ENCODE measurements at places on chromosomes 4 and X.
A peak's percentile ranks its signal among the peaks of the same experiment; 100 is the strongest.

GRCh38 chrX:53312946-53313727, 31.8 kb upstream of the IQSEC2 start:
- peak; percentile 49 for DNase-seq

DNA sequence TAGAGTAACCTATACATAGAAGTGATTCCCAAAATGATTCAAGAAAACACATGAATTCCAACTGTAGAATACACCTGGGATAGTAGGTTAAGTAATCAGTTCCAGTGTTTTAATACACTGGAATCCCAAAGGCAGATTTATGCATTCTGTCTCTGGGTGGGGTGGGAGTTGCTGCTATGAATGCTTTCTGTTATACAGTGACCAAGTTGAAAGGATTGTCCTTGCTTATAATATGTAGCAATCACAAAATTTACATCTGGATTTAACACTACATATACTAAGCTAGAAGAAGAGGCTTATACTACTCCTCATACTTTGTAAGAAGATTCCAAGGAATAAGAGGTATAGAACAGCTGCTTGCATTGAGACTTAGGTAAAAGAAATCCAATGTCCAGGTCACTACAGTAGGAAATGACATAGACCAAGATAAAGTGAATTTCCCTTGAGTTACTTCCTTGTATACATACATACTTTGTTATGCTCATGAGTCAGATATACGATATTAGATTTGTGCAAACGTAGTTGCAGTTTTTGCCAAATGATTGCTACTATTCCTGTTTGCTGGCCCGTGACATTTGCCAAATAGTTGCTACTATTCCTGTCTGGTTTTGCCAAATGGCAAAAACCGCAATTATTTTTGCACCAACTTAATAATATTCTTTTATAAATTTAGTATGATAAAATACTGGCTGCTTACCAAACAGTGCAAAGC, 210.5 kb upstream of the DIAPH2 start:
- no peak for DNase-seq

DNA sequence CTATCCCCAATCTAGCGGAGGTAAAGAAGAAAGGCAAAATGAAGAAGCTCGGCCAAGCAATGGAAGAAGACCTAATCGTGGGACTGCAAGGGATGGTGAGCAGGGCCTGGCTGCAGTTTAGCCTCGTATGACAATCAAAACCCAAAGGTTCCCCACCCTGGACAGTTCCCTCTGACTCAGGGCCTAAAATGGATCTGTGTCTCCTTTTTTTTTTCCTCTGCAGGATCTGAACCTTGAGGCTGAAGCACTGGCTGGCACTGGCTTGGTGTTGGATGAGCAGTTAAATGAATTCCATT, 986 bp downstream of the HDAC6 start:
- DNase-seq: no peak

DNA sequence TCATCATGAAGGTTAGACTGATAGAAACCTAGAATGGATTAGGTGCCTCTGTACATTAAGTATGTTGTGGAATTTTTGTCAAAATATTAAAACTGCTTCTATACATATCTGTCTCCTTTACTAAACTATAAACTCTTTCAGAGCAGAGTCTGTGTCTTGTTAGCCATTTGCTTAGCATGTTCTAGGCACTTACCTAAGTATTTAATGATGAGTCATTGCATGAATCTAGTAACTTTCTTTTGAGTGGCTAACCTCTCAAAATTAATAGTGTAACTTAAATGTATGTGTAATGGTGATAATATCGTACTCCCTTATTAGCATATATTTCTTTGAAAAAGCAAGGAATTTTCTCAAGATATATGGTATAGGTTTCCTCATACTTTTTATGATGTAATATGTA, 57.8 kb downstream of the RAP1GDS1 start:
- no peak for DNase-seq

DNA sequence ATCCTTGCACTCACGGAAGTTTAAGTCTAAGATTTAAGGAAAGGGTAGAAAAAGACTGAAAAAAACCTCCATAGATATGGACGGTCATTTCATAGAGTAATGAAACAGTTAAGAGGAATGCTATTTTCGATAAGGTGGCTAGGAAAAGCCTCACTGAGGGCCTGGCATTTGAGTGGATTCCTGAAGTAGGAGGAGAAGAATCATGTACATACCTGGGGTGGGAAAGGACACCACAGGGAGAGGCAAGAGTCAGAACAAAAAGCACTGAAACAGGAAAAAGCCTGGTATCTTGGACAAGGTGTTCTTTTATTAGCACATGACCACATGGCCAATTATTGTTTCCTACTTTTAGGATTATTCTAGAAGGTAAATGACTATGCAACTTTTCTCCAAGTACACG, 547.2 kb upstream of the DIPK2B start:
- no peak for DNase-seq

- no peak for DNase-seq
Measured at GRCh38 chr4:118388606-118389005, 35.8 kb upstream of the PRSS12 start.

GRCh38 chr4:6674500-6675149, 19.1 kb upstream of the S100P start:
- DNase-seq: no peak

GRCh38 chrX:141405853-141406492, 163.7 kb upstream of the SPANXC start:
- no peak for DNase-seq

DNA sequence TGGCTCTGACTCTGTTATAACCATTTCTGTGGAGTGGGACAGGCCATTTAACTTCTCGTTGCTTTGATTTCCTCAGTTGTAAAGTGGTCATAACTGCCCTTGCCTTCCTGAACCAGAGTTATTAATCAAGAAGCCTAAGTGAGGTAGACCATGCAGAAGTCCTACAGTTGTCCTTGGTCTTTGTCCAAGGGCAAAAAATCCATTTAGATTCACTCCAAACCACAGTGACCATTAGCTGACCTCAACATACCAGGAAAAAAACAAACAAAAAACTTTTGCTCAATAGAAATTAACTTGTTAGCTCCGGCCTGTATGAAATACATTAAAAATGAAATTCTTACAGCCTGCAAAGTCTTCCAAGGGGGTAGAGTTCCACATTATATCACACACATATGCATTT, 52.7 kb downstream of the TBC1D9 start:
- no peak for DNase-seq

- DNase-seq: no peak
Measured at GRCh38 chr4:40292313-40292759, 42.8 kb upstream of the CHRNA9 start.

GRCh38 chr4:45350438-45350837, 624.1 kb upstream of the GNPDA2 start:
- no peak for DNase-seq

GRCh38 chr4:149836546-149836945, 20.9 kb upstream of the IQCM start:
- DNase-seq: no peak

GRCh38 chr4:159023741-159024140, 79.1 kb upstream of the RAPGEF2 start:
- no peak for DNase-seq

DNA sequence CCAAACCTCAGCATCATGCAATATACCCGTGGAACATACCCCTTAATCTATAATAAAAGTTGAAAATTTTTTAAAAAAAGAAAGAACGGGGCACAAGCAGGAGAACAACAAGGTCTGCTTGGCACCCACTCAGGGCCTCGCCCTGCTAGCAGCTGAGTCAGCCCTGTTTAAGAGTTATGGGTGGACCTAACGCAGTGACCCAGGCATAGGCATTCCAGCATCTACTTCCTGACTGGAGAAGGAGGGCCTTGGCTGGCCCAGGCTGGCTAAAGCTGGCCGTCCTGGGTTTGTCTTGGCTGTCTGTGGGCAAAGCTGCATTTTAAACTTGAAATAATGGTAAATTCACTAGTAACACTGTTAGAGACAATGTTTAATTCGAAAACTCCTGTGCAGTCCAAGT, 236.7 kb upstream of the PGRMC2 start:
- no peak for DNase-seq

- no peak for DNase-seq
Measured at GRCh38 chr4:177229331-177229730, 80.3 kb upstream of the NEIL3 start.

- no peak for DNase-seq
Measured at GRCh38 chrX:140821280-140821679, 111.7 kb downstream of the LINC00632 start.

GRCh38 chr4:41797260-41797659, 48.7 kb upstream of the PHOX2B start:
- DNase-seq: no peak

DNA sequence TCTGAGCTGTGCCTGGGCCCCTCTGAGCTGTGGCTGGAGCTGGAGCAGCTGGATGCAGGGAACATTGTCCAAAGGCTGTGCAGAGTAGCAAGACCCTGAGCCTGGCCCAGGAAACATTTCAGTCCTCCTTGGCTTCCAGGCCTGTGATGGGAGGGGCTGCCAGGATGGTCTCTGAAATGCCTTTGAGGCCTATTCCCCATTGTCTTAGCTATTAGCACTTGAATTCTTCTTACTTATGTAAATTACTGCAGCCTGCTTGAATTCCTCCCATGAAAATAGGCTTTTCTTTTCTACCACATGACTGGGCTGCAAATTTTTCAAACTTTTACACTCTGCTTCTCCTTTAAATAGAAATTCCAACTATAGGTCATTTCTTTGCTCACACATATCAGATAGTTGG, 349.8 kb upstream of the KLHL4 start:
- no peak for DNase-seq

GRCh38 chrX:8049827-8050226, 121.2 kb downstream of the VCX2 start:
- no peak for DNase-seq

GRCh38 chr4:171588764-171589163, 224.4 kb upstream of the GALNTL6 start:
- no peak for DNase-seq

Measured in progenitor cell of endocrine pancreas (in vitro differentiated cells).